ENCODE measurements at places on chromosomes 6 and 20.
A peak's percentile ranks its signal among the peaks of the same experiment; 100 is the strongest.

DNA sequence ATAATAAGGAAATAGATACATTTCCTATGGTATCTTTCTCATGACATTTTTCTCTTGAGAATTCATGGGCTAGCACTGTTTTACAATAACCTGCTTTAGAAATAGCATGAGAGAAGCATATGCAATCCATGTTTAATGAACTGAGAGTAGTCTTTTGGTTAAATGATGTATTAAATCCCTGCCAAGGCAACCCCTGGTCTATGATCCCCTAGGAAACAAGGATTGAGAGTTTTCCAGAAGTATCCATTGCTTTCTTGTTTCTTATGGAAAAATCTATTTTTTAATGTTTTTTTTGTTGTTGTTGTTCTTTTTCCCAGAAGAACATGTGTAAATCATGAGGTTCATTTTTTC is 390.5 kb upstream of the HSF2 start:
- DNase-seq, result no peak

- no peak for DNase-seq
Observed at GRCh38 chr6:111987295-111987694, 66.6 kb upstream of the CCN6 start.

GRCh38 chr6:146581968-146582367 is 16.8 kb upstream of the ADGB start:
- DNase-seq, result no peak

DNA sequence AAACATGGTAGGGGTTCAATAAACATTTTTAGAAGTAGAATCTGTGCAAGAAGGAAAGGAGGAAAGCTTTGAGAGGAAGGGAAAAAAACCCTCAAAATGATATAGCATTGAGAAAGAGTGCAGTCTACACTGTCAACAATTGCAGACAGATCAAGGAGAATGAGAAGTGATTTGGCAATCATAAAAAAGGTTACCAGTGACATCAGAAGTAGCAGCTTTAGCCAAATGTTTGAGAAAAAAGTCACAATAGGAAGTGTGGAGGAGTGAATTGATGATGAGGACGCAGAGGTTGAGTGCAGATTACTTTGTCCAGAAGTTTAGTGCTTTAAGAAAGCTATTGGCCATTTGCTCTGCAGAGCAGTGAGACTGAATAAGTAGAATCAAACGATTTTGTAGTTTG is 155.0 kb downstream of the GJA1 start:
- DNase-seq, result no peak

DNA sequence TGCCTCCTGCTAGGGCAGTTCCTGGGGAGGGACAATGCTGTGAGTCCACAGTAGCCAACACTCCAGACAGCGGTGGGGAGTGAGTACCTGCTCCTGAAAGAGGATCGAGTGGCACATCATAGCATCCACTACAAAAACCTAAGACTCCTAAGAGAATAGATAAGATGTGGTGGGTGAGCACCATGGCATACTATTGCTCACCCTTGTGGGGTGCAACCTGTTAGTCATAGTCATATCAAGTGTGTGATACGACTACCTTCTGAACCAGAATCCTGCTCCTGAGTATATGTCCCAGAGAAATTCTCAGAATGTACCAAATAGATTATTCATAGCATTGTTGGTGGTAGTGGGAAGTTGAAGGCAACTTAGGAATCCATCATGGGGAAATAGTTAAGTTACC is 62.7 kb upstream of the GLP1R start:
- no peak for DNase-seq

GRCh38 chr20:57524511-57525176 is at the start of gene CTCFL:
Gene CTCFL, minus strand, starts transcription at chr20:57525140. Its CDS starts 935 bp downstream, at chr20:57524205.
- DNase-seq, result no peak

DNA sequence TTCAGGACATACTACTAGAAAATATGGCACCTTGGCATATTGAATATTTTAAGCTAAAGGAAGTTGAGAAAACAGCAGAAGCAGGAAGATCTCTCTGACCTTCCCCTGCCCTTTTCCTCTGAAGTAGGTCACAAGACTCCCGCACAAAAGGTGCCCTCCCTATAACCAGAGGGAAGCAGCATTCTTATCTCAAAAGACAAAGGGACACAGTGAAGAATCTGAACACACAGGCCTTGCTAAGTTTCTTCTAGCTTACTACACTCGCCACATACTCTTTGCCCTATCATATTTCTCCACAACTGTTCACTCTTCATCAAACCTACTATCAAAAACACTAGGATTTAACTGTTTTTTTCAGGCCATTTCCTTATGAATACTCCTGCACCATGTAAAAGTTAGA is 151.2 kb downstream of the ELOVL4 start:
- no peak for DNase-seq

DNA sequence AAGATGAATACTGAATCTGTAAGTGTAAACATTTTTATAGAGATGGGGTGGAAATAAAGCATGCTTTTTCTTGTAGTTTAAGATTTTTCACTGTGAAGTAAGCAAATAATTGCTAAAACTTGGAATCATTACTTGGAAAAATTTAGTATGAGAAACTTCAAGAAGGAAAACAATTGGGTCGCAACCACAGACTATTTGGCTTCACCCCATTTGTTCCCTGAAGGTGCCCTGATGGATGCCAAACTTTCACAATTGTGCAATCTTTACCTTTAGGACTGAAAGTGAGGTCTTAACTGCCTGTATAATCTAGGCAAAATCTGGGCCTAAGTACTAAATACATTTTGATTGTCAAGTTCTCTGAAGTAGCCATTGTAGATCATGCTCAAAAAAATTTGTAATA is 330.1 kb downstream of the HDGFL1 start:
- DNase-seq, result no peak

- no peak for DNase-seq
Observed at GRCh38 chr6:148556410-148556809, 190.4 kb upstream of the UST start.

- DNase-seq, result peak; percentile 72
Observed at GRCh38 chr6:5851261-5851757, 155.4 kb downstream of the NRN1 start.

GRCh38 chr20:64130876-64131275 is 23.5 kb upstream of the NPBWR2 start:
- peak; percentile 51 for DNase-seq

DNA sequence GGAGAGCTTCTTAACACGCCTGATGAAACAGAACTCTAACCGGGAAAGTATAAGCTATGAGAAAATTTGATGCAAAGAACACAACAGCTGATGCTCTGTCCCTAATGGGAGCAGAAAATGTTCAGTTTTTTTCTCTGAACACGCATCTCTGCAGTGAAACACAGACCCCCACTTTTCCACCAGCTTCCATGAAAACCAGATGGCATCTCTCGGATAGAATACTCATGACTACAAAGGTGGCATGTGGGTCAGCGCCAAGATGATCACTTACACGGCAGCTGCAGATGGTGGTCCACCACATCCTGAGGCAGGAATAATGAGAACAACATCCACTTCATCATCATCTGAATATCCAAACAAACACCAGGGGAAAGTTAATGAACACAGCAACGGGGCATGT is 85.2 kb upstream of the CNR1 start:
- DNase-seq, result no peak

DNA sequence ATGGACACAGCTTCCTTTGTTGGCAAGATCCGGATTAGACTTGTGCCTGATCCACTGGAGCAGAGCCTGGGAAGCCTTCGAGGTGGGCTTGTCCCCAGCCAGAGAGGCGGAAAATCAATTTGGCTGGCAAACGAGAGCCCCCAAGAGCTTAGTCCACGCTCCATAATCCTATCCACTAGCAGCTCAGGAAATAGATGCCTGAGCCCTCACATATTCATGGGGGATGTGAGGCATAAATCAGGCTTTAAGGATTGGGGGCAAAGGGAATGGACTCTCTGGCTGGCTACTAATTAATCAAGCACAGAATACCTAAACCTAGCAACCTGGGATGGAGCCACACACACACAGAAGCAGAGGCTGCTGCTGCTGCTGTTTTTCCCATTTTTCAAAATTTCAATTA is 137.9 kb downstream of the PKHD1 start:
- DNase-seq, result no peak

- DNase-seq, result no peak
Observed at GRCh38 chr6:36376742-36377141, 10.7 kb downstream of the ETV7 start.

DNA sequence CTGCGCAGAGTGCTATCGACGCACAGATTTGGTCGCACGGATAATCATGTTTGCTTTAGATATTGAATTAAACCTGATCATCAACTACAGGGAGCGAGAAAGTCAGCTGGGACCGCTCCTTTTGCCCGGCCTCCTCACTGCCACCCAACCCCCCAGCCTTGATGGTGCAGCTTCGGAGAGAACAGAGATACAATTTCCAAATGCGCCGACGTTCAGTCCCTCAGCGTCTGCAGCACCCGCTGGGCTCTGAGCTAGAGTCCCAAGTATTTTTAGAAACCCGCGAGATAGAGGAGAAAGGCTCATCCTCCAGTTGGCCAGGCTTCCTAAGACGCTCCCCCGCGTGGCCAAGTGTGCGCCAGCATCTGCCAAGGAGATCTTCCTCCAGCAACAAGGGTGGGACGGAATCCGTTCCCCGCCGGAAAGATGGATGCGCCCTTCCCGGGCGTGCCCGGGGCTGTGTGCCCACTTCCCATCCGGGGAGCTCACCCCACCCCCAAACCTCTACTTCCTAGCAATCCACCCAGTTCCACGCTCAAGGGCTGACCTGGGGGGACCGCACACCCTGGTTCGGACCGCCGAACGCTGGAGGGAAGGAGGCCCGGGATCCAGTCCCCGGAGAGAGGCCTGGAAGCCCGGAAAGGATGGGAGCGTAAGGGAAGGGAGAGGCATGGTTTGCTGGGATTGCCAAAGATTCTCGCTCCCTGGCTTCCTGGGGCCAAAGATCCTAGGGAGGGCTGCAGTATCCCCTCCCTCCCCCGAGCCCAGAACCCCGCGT is 4.1 kb downstream of the NKX2-2 start:
- no peak for DNase-seq

- no peak for DNase-seq
Observed at GRCh38 chr6:133806382-133807140, 82.4 kb upstream of the TCF21 start.

- DNase-seq, result no peak
Observed at GRCh38 chr6:36577301-36577700, 16.9 kb upstream of the SRSF3 start.

DNA sequence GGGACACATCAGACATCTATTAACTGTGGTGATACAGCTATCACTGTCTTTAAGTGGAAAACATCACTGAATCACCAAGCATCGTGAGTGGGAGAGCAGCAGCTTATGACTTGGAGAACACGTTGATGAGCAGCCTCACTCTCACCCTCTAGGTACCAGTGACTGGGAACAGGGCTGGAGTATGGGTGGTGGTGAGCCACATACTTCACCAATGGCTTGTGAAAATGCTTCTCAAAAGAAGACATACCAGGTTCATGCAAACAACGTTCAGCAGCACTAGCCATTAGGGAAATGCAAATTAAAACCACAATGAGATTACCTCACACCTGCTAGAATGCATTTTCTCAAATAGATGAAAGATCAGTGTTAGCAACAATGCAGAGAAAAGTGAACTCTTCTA is 25.3 kb downstream of the SNX5 start:
- no peak for DNase-seq

Measured in posterior cingulate gyrus (tissue), 11 donors.